ENCODE measurements at places on chromosomes 3 and 15. TPM values are rescaled to one million over a fixed set of nuclear protein-coding genes. Genes with fewer than 3 reads are reported as not detected.

- no peak for DNase-seq
These were observed 3.1 kb upstream of the SQOR start for GRCh38 chr15:45631776-45632175.

DNA sequence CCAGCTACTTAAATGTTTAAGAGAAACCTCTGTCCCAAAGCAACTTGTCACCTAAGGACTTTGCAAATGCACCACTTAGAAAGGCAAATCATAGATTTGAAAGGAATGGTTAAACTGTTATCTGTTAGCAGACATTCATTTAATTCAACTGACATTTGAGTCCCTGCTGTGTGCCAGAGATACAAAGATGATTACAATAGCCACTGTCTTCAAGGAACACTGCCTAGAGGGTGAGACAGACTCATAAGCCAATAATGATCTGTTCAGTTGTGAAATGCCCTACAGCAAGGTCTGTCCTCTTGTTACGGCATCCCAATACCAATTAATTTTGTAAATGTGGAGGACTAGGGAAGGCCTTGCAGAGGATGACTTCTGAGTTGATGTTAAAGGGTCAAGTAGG lies 113.1 kb downstream of the ATG7 start:
- DNase-seq = peak; percentile 8

- peak; percentile 96 for DNase-seq
These were observed 8.4 kb downstream of the CSK start for GRCh38 chr15:74790080-74790916.

GRCh38 chr15:66030650-66031049 lies 161.4 kb downstream of the RAB11A start:
- DNase-seq = no peak

DNA sequence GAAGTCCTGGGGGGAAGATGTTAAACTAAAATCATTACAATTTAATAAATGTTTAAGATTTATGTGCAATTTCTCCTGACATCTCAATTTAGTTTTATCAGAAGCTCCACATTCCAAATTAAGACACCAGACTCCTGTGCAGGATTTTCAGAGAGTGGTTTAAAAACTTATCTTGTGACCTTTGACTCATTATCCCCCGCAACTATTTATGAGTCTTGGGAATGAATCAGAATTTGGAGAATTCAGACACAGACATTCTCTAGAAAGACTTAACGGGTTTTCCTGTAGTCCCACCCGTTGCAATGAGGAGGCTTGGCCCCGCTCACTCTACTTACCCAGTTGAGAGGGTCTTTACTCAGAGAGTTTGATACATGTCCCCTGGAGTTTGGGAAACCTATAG lies 7.1 kb downstream of the OR5K2 start:
- DNase-seq = peak; percentile 23

The TEX55 gene
- total RNA-seq = not detected

- DNase-seq = no peak
These were observed 67.9 kb downstream of the FEM1B start for GRCh38 chr15:68345481-68345880.

DNA sequence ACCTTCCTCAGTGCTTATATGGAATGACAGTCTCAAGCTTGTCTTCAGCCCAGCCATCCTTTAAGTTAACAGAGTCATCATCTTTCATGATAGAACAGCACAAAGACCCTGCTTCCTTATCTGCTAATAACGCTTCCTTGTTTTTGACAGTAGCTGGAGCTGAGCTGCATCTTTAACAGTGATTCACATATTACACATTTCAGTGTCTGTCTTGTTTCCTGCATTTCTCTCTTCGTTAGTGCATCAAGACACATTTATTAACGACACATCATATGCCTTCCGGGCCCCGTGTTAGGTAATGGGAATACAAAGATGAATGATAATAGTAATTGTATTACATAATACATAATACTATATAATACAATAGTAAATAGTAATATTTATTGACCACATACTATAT lies 30.2 kb upstream of the GREM1 start:
- DNase-seq = peak; percentile 34

GRCh38 chr15:32987067-32987466 lies 207.4 kb downstream of the FMN1 start:
- DNase-seq = no peak

The BNC1 gene
- 8.5 TPM for total RNA-seq

DNA sequence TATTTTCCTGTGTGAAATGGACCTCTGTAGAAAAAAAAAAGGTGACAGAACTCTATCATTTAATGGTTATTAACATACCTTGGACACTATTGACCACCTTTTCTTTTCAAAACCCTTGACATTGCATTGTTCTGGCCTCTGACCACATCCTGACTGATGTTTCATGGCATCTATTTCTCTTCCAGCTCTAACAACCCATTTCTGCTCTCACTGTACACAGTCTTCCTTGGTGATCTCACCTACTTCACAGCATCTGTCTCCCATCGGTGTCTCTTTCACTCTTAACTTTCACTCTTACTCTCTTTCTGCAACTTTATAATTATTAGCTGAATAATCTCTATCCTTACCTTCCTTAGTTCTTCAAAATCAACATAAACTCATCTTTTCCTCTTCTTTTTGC lies 217.4 kb upstream of the CD96 start:
- peak; percentile 41 for DNase-seq

The HDDC3 gene
- total RNA-seq = 17.6 TPM

DNA sequence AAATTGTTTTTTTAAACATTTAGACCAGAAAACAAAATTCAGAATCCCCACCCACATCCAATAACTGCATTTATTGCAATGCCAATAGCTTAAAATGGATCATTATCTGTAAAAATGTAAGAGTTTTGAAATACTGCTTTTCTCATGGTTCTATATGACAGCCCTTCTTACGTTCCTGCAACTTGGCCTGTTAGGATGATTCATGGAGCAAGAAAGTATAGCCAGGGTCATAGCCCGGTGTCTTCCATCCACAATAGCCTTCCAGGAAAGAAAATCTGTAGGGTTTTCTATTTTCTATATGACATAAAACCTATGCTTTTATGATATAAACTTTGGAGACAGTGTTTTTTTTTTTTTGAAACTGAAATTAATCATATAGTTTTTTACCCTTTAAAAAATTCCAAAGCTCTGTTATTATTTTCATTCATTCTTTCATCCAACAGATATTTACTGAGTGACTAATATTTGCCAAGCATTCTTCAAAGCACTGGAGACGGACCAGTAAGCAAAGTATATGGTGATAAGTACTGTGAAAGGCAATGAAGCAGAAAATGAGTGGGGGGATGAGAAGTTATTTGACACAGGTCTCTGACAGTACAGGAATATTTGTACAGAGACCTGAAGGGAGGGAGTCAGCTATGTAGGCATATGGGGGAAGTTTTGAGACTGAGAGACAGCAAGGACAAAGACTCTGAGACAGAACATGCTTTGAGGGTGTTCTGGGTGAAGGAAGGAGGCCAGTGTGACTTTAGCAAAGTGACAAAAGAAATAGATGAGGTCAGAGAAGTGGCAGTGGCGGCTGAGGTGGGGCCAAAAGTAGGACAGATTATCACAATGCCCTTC lies 29.0 kb upstream of the SLC2A2 start:
- peak; percentile 65 for DNase-seq

GRCh38 chr3:146781606-146782005 lies 176.5 kb upstream of the PLSCR5 start:
- no peak for DNase-seq

GRCh38 chr3:39150803-39151631 lies 2.4 kb downstream of the CSRNP1 start:
- peak; percentile 93 for DNase-seq

The MB21D2 gene
- total RNA-seq = 43.2 TPM

The ACKR4 gene
- not detected for total RNA-seq

The ROBO1 gene
- 19.5 TPM for total RNA-seq

- no peak for DNase-seq
These were observed 325.0 kb downstream of the OTOL1 start for GRCh38 chr3:161821591-161821990.

The ADAMTS17 gene
- 5.1 TPM for total RNA-seq

The RLBP1 gene
- total RNA-seq = not detected

- DNase-seq = no peak
These were observed 2.2 kb downstream of the TAGLN3 start for GRCh38 chr3:112000966-112001365.

The SH3GL3 gene
- 1.4 TPM for total RNA-seq

DNA sequence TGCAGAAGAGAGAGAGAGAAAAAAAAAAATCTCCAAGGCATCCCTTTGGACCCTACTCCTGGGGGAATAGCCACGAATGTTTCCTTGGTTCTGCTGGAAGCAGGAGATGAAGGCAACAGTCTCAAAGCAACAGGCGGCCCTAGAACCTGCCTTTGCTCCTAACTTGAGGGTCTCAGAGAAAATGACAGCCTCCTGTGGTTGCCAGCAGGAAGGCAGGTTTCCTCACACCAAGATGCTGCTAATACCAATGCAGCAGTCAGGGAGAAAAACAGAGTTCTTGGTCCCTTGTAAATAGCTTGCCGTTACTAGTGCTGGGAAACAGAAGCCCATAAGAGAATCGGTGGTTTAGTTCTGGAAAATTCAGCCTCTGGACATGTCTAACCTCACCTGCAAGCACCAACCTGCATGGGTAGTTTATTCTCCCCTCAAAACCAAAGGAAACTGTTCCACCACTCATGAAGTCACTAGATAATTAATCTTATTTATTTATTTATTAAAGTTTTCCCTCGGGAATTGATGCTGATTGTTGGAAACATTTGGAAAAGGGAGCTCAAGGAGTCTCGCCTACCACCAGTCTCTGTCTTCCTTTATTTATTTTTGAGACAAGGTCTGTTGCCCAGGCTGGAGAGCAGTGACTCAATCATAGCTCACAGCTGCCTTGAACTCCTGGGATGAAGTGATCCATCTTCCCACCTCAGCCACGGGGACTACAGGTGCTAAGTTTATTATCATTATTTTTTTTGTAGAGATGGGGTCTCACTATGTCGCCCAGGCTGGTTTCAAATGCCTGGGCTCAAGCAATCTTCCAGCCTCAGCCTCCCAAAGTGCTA lies 883 bp upstream of the FRMD4B start:
- DNase-seq = no peak

DNA sequence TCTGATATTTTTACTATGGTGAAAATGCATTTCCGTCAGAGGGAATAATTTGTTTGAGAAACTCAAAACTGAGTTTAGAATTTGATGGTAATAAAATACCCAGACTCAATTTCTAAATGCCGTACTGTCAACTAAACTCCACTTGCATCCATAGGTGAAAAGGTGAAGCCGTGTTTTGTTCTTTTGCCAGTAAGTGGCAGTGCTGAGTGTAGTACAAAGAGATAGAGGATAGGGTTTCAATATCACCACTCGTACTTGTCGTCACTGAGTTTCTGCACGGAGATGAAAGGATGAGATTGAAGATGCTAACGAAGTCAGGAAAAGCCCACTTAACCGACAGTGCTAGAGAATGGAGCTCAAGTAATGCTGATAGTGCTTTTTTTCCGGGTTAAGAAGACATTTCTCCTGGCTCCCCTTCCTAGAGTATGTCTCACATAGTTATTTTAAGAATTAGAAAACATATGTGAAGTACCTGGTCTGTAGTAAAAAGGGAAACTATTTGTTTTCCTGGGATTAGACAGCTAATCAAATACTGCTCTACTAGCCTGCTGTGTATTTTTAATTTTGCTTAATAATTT lies 345.1 kb downstream of the IL5RA start:
- DNase-seq = peak; percentile 23

GRCh38 chr3:169668957-169669741 lies 5.6 kb upstream of the MECOM start:
- peak; percentile 89 for DNase-seq

- DNase-seq = no peak
These were observed 31.6 kb downstream of the DRD3 start for GRCh38 chr3:114147251-114147650.

DNA sequence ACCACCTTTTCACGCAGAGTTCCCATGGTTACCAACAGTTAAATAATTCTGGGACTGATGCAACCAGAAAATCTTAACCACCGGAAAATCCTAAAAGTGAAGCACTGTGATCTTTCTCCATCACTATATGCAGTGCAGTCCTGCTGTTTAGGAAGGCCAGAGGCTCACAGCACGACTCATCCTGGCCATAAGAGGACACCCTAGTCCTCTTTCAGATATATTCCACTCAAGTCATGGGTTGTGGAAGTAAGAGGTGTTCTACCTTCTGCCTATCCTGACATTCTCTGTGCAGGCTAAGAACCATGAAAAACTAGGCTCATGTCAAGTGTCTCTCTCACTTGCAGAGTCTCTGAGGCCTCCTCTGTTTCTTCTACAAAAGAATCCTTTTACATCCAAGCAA lies 67.2 kb downstream of the DHX30 start:
- DNase-seq = no peak

DNA sequence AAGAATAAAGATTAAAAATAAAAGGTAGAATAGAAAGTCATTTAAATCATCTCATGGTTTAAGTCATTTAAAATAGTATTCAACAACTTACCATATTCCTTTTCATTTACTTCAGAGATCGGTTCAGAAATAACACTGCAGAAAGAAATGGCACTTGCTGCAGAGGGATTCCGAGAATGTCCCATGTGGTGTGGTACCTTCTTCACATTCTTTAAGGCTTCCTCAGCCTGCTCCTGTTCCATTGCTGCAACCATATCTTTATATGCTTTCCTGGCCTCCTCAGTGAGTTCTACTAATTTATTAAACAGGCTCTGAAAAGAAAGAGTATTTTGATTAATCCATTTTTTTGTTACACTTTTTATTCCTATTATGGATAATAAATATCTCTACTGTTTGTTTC lies 32.6 kb upstream of the SHC4 start:
- no peak for DNase-seq

- no peak for DNase-seq
These were observed 69.8 kb downstream of the PLCH1 start for GRCh38 chr3:155675094-155675493.

- no peak for DNase-seq
These were observed 270.2 kb upstream of the THBS1 start for GRCh38 chr15:39310633-39311032.

- DNase-seq = no peak
These were observed 43.6 kb downstream of the CMSS1 start for GRCh38 chr3:99861216-99861615.
